ENCODE measurements at places on chromosomes 16 and 17.

GRCh38 chr16:19382084-19382801 lies 35.4 kb upstream of the TMC5 start:
- DNase-seq: no peak

DNA sequence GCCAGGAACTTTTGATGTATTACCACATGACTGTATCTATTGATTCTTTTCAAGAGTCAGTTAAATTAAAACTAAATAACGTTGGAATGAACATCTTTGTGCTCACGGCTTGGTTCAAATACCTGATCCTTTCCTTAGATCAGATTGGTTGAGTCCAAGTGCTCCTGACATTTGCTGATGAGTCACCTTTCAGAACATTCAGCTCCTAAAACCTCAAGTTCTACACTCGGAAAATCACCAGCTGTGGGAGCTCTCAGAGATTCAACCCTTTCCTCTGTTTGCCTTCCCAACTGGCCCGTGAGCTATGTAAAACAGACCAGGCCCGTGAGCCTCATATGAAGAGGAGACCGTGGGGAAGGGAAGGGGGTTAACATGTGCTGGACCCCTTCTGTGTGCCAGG lies 68.1 kb downstream of the RTN4RL1 start:
- no peak for DNase-seq

- no peak for DNase-seq
These were observed 215.3 kb downstream of the C16orf95 start for GRCh38 chr16:87101903-87102302.

DNA sequence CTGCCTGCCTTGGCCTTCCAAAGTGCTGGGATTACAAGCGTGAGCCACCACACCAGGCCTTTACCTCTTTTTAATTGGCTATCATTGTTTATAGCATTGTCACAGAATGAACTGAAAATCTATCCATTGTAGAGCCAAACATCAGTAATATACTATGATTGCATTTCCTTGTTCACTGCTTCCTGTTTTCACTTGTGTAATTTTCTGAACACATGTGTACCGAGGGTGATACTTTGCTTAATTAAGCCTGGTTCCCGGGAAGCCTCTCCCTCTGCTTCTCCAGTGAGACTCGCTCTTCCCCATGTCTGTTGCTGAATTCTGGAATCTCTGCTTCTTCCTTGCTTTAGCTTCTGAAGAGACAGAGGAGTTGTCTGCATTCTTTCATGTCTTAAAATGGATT lies 33.1 kb downstream of the POLR3E start:
- no peak for DNase-seq

- DNase-seq: no peak
These were observed 390 bp downstream of the ZNRF1 start for GRCh38 chr16:74999219-74999608.

DNA sequence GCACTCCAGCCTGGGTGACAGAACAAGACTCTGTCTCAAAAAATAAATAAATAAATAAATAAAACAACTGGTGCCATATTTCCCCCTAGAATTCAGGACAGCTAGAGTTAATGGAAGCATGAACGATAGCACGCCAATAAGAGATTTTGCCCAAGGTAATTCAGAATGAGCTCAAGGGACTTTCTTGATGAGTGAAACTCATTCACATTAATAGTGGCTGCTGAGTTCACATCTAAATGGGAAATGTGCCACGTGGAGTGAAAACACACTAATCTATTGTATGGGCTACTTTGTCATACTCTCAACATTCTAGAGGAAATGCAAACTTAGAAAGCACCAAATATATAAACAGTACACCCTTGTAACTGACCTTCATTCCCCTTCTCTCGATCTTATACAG lies 47.4 kb upstream of the PSMD7 start:
- DNase-seq: no peak
